Cortex of kidney (tissue), 1 donor: ENCODE measurements at places on chromosomes 4 and X.

DNA sequence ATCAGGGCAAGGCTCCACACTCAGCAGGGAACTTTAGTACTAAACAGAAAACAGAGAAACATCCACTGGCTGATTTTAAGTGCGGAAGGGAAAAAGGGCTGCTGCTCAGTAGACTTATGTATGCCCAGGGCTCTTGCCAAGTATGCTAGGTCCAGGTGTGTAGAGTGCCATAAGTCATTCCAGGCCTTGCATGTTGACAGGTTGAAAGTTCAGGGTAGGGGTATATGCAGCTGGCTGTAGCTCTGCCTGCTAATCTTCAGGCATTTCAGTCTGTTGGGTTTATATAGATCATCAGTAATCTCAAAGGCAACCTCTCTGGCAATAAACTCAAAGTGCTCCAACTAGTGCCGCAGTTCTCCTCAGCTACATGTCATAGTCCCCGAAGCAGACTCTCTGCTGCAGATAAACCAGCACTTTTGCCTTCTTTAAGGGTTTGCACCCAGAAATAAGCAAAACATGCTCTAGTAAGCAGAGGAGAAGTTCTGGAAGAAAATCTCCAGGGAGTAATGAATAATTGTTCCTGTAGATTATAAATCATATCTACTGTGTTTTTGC is 134.9 kb upstream of the GRIA3 start:
- DNase-seq = no peak

- DNase-seq = no peak
Observed at GRCh38 chr4:137952116-137952515, 290.0 kb downstream of the SLC7A11 start.

- DNase-seq = peak; percentile 6
Observed at GRCh38 chrX:47619486-47620302, at the start of gene SYN1. SYN1 (minus strand) TSS chrX:47619857; CDS start chrX:47619728, 129 bp downstream.

DNA sequence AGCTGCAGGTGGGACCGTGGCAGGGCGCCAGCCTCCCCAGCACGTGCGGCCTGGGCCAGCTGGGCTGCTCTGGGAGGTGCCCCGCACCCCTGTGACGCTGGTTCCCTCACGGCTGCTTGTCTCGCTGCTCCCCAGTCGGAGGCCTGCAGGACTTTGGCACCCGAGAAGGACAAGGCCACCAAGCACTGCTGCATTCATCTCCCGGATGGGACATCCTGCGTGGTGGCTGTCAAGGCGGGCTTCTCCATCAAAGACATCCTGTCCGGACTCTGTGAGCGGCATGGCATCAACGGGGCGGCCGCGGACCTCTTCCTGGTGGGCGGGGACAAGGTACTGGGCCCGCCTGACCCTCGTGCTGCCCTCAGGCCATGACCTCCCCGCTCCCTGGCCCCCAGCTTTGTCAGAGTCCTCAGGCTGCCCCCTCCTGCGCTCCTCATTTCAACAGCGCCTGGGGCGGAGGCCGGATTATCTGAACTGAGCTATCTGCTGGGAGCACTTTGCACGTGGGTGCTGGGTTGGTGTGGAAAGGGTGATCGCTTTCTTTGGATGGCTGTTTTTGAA is 19.4 kb upstream of the HGFAC start:
- DNase-seq = no peak

DNA sequence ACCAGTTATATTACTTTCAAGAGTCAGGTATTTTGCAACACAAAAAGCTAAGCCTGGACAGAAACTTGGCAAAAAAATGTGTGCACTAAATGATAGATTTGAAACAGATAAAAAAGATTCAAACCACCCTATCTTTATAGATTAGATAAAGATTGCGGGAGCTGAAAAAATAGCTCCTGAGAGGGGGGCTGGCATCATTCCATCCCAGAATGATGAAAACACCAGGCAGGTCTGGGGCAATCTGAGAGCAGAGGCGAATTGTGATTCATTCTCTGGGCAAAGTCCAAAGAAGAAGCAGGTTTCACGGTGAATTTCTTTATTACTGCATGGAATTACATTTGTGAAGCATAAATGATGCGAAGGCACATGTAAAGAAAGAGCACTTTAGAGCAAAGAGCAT is 168.5 kb upstream of the DMD start:
- DNase-seq = no peak

GRCh38 chr4:114386637-114387233 is 211.9 kb upstream of the UGT8 start:
- DNase-seq = no peak

DNA sequence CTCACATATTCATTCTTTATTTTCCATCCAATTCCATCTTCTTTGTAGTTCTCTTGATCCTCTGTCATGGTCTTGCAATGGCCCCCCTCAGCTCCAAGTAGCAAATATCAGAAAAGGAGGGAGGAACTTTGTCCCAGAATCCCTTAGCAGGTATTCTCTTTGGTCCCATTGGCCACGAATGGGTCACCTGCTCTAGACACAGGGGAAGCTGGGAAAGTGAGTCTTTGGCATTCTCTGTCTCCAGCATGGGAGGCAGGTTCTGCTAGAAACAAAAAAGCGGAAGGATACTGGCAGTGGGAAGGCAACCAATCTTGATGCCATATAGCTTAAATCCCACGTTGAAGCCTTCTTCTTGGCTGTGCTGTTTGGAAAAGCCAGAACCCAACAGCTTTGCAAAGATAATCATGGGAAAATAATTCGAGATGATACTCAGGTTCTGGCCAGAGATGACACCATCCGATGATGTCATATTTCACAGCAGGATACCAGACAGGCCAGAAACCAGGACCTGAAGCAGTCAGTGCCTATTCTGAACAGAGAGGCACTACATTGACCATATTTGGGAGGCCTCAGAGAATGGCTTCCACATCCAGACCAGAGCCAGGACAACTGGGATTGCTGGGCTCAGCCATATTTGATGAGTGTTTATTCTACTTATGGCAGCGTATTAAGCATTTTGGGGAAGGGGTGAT is 110.4 kb upstream of the ATXN3L start:
- DNase-seq = no peak

DNA sequence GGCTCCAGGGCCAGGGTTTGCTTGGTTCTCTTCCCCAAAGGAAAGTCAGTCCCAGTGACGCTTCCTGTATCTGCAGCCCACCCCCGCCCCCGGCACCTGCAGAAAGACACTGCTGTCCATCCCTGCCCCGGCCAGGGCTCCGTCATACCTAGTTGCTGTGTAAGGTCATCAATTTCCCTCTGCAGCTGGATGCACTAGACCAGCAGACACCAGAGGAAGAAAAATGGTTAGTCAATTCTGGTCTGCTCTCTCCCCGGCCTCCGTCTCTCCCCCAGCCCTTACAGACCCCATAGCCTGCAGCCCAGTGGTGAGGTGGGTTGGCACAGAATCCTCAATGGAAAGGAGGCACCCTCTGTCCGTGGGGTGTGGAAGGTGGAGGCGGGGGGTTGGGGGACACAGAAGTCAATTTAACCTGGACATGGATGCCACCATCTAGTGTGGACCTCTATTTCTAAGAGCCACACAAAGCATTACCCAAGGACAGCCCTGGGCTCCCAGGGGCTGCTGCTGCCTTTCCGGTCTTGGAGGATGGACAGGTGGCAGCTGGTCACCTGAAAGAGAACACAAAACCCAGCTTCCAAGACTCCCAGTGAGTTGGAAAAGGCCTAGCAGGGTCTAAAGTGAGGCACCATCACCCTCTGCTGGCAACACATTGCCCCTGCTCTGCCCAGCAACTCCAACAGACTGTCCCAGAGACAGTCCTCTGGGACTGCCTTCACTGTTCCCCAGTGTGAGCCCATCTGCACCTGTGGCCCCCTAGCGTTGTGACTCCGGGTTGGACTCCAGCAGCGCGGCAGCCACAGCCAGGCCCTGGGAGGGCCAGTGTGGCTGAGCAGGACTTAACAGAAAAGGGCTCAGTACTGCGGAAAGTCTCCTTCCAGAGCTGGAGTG is 40.2 kb upstream of the NHSL2 start:
- no peak for DNase-seq
